Suprapubic skin (tissue), 4 donors: ENCODE measurements at places on chromosomes 2 and 18. TPM values are rescaled to one million over a fixed set of nuclear protein-coding genes. Genes with fewer than 3 reads are reported as not detected.

DNA sequence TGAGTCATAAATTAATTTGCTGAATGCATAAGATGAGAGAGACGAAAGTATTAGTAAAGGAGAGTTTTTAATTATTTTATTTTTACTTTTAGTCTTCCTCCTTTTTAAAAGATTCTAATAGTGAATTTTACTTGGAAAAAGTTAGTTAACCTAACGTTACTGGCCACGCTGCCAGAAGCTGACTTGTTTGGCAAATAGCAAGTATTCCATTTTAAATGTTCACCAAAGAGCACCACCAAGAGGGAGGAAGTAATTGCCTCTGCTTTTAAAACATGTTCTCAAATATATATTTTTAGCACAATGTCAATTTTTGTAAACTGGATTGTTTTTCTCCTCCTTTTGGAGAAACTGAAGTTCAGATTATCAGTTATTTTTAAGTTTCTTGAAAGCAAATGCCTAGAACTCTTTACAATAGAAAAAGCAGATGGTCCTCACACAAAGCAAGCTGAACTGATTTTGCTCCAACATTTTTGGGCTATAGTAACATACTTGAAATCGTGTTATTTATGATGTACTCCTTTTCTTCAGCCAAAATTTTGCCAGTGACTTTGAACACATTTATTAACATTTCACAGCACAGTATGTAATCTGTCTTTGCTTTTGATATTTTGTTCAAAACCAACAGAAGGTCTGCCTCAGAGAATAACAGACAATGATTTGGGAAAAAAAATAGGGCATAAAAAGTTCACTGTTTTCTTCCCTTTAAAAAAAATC is 1311.0 kb upstream of the FAM98A start:
- DNase-seq = no peak

Gene SIX3
- total RNA-seq = not detected

DNA sequence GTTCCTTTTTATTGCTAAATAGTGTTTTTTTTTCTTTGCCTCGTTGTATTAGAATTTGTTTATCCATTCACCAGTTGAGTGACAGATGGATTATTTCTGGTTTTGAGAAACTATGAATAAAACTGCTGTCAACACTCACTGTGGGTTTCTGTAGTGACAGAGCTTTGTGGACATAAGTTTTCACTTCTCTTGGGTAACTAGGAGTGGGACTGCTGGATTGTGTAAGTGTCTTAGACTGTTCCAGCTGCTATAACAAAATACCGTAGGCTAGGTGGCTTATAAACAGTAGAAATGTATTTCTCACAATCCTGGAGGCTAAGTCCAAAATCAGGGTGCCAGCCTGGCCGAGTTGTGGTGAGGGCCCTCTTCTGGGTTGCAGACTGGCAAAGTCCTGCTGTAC is 71.9 kb downstream of the TNFRSF11A start:
- DNase-seq = no peak

GRCh38 chr2:98807221-98807620 is 76.3 kb upstream of the MGAT4A start:
- DNase-seq = no peak

DNA sequence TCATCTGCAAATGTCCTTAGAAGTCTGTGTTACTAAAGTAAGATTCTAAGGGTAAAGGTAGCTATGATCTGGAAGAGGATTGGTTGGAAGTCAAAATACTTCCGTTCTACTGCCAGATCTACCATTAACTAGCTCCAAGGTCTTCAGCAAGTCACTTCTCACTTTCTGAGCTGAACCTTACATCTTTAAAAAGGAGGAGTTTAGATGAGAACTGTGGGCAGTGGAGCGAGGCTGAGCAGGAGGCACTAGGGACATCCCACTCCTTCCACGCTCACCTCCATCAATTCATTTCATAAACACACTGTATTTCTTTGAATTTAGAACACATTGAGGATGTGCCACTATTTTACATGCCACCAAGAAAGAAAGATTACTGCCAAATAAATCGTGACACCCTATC is 143.0 kb downstream of the ABCA12 start:
- DNase-seq = no peak

DNA sequence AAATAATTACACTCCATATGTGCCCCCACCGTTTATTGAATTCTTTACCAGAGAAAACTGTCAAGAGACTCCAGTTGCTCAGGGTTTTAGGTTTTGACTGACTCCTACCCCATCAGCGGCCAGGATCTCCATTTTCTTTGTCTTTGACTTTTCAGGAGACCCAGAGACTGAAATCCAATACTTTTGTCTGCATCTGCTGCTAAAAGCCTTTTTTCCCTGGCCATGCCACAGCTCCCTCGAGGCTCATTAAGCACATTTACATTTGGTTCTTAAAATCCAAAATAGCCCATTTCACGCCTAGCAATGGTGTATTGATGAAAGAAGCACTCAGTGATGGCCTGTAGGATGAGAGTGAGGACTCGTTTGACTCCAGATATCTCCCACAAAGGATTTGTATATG is 332.6 kb upstream of the ACVR2A start:
- DNase-seq = no peak

- no peak for DNase-seq
These were observed 7.8 kb downstream of the ZNF892 start for GRCh38 chr2:95215018-95215612.

Gene KCNG3
- total RNA-seq = 0.59 TPM

DNA sequence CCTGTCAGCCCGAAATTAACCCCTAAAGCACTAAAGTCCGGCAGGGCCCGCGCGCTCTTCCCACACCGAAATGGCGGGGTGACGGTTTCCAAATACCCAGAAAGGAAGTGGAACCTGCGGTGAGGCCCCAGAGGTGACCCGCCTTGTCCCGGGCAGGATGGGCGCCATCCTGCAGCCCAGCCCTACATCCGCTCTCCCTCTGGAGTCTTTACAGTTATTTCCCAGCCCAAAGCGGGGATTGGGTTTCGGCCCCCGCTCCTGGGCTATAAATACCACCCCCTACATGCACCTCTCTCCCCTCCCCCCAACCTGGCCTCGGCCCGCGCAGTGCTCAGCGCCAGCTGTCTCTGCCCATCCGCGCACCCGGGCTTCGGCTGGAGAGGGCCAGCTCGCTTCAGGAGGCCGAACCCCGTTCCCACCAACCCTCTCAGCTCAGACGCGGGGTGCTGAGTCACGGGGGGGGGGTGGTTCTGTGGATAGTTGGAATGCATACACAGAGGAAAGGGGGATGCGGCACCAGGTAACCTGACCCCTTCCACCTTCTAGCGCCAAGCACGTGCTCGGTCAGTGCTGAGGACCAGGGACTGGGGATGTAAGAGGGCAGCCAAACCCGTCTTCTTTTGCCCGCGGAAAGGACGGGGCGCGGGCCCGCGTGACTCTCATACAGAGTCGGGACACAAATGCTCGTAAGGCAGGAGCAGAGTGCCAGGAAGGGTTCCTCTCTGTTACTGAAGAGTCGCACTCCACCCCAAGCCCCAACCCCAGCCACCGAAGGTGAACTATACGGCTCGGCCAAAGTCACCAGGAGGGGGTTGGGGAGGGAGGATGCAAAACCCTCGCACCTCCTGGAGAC is at the start of gene TUBA4B:
Gene TUBA4B, plus strand, starts transcription at position 344 of the 853 bp plus-strand sequence. Its CDS starts 165 bp downstream, at position 509.
- no peak for DNase-seq

Gene PLGLB1
- 6.7 TPM for total RNA-seq

DNA sequence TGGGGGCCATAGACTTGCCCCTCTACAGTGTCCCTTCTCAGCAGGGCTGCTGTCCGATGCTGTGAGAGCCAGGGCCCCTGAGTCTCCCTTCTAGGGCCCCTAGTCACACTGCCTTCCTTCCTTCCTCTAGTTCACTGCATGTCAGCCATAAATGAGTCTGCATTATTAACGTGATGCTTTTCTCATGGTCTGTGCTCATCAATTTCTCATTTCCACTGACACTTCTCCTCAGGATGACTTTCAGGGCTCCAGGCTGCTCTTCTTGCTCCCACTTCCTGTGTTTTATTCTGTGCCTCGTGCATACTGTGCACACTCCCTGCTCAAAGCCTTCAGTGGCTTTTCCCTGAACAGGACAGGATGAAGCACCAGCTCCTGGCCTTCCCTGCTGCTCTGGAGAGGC is 146.5 kb downstream of the FAM210A start:
- no peak for DNase-seq

Gene HOXD1
- total RNA-seq = 0.85 TPM

DNA sequence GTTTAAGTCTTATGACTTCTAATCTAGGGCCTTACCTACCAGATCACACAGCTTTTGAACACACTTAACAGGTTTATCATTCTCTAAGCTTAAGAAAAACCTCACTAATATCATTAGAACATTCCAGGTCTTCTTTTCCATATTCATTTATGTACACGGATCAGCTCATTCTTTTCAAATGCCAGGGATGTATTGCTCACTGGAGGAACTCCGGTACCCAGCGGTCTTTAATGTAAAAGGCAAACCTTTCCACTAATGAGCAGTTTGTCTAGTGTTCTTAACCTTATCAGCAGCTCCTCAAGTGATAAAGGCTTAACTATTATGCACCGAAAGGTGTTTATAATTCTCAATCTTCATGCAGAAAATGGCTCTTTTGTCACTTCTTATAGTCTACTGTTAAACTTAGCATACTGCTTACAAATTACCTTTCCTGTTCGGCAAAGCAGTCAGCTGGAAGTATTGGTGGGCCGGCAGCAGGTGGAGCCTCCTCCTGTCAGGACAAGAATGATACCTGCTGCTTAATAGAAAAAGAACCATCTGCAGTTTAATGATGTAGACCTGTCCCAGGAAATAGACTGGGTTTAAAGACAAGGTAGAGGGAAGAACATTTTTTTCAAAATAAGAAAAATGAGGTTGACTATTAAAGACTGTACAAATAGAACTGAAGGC is 142.7 kb downstream of the FIGN start:
- DNase-seq = no peak

GRCh38 chr2:58796239-58796910 is 555.2 kb upstream of the FANCL start:
- no peak for DNase-seq
